Activated gamma-delta T cell treated with anti-CD3 and anti-CD28 coated beads, Interleukin-2, amount 50 U/mL, for 16 hours (primary cell): ENCODE measurements at places on chromosomes 1 and 21.

DNA sequence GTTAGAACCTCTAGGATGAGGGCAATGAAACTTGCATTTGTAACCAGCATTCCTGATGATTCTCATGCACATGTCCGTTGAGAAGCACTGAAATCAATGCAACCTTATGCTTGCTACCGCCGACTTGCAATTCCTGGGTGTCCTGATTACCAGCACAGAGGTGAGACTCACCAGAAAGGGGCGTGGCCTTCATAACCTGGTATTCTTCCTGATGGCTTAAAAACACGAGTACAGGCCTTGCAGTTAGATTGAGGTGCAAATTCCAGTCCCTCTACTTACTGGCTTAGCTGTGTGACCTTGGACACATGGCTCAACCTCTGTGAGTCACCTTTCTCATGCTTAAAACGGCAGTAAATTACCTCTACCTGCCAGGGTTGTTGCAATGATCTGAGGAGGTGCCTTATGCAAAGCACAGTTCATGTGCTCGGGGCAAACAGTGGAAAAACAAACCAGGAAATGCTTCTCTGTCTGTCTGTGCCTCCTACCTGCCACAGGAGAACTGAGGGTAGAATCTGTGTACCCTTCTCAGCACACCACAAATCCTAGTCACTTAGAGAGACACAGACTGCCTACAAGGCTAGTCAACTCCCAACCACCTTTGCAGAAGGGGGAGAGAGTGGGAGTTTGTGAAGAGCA lies 39.1 kb upstream of the ECE1 start:
- DNase-seq = no peak

GRCh38 chr1:185896863-185897262 lies 162.7 kb downstream of the HMCN1 start:
- DNase-seq = no peak

- no peak for DNase-seq
These were observed 704 bp upstream of the BTBD8 start for GRCh38 chr1:92079441-92079840.

GRCh38 chr1:172269644-172270043 lies 150.8 kb upstream of the C1orf105 start:
- no peak for DNase-seq

DNA sequence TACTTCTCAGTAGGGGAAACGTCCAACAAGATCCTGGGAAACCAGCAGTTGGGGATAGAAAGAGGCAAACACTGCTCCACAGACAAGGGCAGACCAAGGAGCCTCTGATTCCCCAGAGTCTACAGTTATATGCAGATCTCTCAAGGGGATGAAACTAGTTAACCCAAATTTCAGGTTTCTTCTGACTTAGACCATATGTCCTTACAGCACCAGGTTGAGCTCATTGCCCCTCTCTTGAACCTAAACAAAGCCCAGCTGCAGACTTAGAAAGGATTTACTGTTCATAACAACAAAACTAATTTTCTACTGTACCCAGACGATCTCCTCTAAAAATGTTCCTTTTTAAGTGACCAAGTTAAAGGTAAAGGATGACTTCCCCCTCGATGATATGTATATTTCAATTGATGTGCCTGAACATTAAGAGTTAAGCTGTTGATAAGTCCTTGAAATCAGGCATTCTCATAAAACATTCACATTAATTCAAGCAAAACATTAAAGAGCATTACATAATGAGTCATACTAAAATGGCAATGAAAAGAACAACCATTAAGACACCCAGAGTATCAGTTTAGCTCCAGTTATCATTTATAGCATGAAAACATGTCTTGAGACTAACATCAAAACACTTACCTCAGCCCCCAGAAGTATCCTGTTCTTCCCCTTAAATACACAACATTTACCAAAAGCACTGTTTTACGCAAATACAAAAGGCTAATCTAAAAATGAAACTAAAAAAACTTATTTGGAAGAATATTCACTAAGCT lies 24.1 kb downstream of the SMYD3 start:
- DNase-seq = no peak

DNA sequence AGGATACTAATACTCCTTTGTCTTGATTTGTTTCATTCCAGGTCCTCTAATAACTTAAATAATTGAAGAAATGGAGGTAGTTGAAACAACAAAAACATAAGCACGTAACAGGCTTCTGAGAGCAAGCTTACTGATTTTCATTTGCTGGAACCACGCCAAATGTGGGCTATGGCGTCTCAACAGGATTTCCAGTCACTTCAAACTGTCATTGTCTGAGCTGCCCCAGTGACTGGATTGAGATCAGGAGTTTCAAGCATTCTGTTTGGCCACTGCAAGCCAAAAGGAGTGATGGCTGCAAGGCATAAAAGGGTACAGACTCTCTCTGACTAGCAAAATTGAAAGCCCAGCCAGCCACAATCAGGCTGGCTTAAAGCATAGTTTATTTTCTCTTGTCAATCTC lies 289.9 kb downstream of the DPYD start:
- DNase-seq = no peak

- no peak for DNase-seq
These were observed 8.2 kb downstream of the TBX15 start for GRCh38 chr1:118979754-118980575.

DNA sequence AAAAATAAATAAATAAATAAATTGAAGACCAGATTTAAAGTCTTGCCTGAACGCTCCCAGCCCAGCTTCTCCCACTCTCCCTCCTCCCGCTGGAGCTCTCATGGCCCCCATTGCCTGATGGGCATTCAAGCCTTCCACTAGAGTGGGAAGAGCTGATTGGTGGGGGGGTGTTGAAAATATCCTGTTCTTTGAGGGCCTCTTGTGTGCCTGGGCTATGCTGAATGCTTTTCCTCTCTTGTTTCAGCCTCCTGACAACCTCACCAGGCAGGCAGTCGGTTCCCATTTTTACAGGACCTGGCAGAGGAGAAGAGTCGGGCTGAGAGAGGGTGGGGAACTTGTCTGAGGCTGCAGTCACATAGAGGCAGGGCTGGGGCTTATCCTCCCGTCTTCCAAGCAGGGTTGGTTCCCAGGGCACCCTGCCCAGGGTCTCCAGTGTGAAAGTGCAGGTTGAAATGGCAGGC lies 59.2 kb upstream of the SSBP3 start:
- DNase-seq = no peak

DNA sequence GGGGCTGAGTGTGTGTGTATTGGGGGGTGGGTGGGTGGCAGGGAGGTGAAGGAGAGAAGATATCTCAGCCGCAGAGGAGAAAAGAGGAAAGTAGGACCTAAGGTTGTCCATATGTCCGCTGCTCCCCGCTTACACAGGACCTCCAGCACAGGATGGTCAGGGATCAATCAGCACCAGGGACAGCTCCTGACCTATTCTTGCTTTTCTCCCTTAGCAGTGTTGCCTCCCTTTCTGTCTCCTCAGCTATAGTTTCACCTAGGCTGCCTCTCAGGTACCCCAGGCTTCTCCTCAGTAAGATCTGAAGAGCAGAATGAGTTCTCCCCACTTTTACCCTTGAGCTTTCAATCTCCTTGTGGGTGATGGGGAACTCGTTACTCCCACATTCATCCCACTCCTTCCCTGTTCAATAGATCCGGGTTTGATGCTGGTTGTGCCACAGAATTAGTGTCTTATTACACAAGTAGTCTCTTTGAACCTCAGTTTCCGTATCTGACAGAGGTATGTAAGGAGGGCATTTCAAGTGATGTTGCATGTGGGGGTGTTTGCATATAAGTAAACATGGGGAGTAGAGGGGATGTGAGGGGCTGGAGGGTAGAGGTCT lies 1.4 kb upstream of the DPH2 start:
- no peak for DNase-seq

DNA sequence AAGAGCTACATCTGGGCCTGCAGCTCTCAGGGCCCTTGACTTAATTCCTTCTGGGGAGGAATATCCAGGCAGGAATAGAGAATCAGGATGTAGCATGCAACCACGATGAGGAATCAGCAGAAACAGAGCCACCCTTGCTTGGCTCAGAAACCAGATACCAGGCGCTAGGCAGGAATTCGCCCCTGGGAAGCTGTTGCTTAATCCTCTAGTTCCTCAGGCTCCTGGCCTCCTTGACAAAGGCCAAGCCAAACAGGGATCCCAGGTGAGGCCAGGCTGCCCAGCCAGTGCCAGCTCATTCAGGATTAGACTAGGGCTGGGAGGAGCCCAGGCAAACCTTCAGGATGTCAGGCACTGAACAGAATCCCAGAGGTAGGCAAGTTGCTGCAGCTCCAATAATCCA lies 48.2 kb upstream of the IRF2BP2 start:
- no peak for DNase-seq
